ENCODE measurements at places on chromosomes 4 and X.
A peak's percentile ranks its signal among the peaks of the same experiment; 100 is the strongest.

- no peak for DNase-seq
Observed at GRCh38 chr4:77269505-77269904, 112.5 kb downstream of the CCNG2 start.

- no peak for DNase-seq
Observed at GRCh38 chrX:123830309-123830708, 29.5 kb upstream of the XIAP start.

GRCh38 chr4:622071-622995 is 3.0 kb upstream of the PDE6B start:
- DNase-seq, result no peak

DNA sequence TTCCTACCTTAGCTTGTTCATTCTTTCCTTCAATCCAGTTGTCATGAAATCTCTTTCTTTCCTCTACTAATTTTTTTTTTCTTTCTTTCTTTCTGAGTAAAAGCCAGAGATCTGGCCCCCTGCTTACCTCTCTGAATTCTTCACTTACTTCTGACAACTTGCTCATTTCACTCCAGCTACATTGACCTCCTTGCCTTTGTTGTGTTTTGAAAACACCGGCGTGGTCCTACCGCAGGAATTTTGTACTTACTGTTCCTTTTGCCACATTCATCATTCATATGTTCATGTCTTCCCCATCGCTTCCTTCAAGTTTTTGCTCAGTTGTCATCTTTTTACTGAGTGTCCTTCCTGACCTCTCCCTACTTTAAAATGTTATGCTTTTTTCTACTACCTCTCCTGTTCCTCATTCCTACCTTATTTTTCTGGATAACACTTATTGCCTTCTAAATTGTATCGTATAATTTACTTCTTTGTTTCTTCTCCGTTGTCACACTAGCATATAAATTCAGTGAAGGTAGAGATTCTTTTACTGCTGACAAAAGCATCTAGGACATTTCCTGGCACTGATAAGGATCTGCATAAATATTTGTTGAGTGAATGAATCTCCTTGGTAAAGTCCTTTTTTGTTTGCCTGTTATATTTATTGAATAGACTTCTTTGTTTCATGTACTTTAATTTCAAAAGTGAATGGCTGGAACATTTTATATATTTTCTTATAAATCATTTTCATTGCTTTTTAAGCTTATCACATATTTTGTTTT is 74.4 kb downstream of the NFKB1 start:
- DNase-seq, result no peak

DNA sequence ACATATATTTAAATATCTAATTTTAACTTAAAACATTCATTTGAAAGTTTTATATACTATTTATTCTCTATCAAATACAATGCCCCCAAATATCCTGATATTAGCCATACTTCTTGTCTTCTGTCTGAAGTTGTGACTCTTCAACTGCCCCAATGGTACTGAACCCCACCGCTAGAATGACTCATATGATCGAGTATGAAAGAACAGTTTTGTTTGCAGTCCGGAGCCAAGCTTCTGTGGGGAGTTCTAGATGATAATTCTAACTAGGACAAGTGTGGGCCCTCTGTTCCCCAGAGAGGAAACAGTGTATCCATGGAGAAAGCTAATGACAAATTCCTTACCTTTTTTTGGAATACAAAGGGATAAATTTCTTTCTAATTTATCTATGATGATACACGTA is 24.7 kb upstream of the CT47A1 start:
- no peak for DNase-seq

DNA sequence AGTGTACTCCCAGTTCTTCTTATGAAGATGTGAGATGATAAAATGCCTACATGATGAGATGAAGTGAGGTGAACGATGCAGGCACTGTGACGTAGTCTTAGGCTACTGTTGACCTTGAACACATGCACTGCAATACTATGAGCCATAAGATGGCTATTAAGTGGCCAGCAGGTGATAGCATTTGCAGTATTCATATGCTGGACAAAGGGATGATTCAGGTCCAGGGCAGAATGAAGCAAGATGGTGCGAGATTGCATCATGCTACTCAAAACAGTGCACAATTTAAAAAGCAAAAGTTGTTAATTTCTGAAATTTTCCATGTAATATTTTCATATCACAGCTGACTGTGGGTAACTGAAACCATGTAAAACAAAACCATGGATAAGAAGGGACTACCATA is 781.4 kb downstream of the PCDH18 start:
- no peak for DNase-seq

- DNase-seq, result no peak
Observed at GRCh38 chr4:37799941-37800554, 26.4 kb upstream of the PGM2 start.

DNA sequence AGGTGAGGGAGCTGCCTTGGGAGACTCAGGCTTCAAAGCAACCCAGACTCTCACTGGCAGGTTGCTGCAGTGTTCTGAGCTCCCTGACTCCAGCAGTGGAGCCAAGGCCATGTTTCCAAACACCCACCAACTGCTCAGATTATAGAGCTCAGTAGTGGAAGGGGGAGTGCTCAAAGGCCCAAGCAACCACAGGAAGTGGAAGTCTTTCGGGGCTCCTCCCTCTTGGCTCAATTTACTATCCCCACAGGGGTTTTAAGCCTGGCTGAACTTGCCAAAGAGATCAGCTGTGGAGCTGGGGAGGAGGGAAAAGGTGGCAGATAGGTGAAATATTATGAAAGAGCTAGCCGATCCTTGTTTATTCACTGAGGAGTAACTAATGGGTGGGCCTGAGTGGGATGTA is 82.5 kb downstream of the HPRT1 start:
- DNase-seq, result no peak

GRCh38 chr4:36187723-36188333 is 56.5 kb downstream of the ARAP2 start:
- DNase-seq, result no peak

DNA sequence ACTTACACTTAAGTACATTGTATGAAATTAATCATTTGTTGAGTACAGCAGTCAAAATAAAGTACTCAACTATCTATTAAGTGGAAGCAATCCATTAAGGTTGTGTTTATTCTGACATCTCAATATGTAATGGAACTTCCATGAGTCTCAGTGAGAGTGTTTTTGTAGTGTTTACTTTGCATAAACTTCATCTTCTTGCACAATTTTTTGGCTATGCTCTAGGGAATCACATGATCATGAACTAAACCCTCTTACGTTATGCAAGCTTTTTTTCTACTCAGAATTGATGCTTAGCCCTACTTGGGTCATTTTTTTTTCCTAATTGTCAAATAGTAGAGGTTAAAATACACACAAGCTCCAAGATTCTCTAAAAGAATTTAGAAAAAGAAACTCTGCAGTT is 21.1 kb upstream of the PIGA start:
- no peak for DNase-seq

GRCh38 chr4:2296631-2297601 is 35.0 kb upstream of the MXD4 start:
- DNase-seq, result no peak

GRCh38 chr4:101010987-101011386 is 336.3 kb downstream of the PPP3CA start:
- no peak for DNase-seq

- no peak for DNase-seq
Observed at GRCh38 chrX:150361070-150361776, 1.9 kb upstream of the MAMLD1 start.

DNA sequence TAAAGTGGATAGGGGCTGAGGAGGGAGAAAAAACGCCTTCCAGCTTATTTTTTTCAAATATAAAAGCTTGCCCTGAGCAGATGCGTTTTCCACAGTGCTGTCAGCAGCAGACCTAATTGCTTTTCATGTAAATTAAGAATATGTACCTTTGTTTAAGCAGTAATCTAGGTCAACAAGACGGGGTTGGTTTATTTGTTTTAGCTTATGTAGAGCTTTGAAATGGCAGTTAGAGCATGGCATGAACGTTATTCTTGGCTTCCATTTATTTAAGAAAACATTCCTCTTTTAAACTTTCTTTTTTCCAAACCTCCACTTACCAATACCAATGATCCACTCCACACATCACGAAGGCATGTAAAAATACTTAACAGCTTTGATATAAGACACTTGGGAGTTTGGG is 220.3 kb upstream of the TENM3 start:
- no peak for DNase-seq

DNA sequence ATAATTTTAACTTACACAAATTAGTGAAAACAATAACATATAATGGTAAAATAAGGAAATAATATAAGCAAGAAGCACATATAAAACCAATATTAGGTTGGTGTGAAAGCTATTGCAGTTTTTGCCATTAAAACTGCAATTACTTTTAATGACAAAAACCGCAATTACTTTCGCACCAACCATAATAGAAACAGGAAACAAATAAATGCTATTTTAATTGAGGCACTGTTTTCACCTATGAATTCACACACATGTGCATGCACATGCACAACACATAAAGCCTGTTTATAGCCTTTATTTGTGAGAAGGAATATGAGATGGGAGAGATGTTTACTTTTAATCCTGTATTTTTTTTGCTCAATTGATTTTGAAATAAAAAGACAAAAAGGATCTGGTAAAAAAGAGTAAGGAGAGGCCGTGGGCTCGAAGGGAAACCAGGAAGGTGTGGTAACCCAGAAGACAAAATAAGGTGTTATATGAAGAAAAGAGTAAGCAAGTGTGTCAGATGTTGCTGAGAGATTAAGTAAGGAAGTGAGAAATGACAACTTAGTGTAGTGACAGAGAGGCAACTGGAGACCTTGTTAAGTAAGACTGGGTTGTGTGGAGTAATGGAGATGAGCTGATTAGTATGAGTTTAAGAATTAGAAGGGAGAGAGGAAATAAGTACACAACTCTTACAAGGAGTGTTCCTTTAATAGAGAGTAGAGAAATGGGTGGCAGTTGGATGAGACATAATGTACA is 69.0 kb downstream of the KLHL13 start:
- DNase-seq, result no peak

DNA sequence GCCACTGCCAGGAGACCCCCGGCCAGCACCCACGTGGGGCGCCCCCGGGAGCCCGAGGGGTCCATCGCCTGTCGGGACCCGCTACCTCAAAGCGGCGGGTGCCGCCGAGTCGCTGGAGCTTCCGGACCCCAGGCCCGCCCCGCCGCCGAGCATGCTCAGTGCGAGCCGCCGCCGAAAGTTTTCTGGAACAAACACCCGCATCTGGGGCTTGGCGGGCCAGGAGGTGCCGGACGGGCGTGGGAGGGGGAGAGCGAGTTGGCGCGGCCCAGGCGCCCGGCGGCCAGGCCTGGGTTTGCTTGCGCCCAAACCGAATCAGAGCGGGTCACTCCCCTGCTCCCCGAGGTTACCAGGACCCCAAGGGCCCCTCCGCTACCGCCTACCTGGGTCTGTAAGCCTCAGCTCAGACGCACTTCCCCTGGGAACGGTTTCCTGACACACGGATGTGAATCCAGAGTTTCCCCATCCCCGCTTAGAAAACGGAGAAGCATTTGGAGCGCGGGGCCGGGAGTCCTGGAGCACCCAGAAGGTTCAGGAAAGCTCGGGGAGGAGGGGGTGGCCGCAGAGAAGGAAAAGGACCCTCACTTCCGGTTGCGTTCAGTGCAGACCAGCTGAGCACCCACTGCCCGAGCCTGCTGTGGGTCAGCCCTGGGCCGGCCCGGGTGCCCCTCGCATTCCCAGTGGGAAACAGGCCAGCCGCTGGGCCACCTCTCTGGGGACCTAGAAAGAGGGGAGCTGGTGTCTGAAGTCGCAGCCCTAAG is at the start of gene EVC2:
Gene EVC2, minus strand, starts transcription at position 111 of the 758 bp plus-strand sequence. Its CDS starts 46 bp downstream, at position 65.
- no peak for DNase-seq

GRCh38 chrX:15838017-15838416 is 16.6 kb downstream of the AP1S2 start:
- no peak for DNase-seq

DNA sequence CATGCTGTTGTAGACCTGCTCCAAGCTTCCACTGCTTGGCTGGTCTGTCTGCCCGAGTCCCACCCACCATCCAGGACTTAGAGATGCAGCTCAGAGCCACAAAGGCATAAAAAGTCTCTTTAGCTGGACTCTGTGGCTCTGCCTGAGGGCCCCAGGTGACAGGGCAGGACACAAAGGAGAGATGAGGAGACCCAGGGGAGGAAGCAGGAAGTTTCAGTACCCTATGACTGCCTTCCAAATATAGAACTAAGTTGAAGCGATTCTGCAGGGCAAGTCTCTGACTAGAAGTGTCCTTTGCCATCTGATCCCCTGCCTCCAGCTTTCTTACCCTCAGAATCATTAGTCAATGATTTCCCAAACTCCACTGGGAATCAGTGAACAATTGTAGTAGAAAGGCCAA is 11.2 kb upstream of the CXCR3 start:
- no peak for DNase-seq

DNA sequence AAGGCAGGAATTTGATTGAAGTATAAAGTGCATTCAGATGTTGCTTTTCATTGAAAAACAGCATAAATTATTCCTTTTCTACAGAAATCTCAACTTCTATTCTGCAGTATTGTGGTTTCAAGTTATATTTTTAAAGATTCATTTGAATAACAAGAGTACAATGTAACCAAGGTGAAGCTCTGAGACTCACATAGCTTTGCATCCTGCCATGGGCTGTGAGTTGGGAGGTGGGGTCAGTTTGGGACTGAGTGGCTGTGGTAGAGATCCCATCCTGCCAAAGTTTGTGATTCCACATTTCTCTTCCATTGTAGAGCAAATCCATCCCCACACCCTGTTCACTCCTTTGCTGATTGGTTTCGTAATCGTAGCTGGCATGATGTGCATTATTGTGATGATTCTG is 69.2 kb downstream of the KIT start:
- DNase-seq, result no peak

GRCh38 chr4:150096625-150097024 is 18.4 kb downstream of the DCLK2 start:
- DNase-seq, result no peak

DNA sequence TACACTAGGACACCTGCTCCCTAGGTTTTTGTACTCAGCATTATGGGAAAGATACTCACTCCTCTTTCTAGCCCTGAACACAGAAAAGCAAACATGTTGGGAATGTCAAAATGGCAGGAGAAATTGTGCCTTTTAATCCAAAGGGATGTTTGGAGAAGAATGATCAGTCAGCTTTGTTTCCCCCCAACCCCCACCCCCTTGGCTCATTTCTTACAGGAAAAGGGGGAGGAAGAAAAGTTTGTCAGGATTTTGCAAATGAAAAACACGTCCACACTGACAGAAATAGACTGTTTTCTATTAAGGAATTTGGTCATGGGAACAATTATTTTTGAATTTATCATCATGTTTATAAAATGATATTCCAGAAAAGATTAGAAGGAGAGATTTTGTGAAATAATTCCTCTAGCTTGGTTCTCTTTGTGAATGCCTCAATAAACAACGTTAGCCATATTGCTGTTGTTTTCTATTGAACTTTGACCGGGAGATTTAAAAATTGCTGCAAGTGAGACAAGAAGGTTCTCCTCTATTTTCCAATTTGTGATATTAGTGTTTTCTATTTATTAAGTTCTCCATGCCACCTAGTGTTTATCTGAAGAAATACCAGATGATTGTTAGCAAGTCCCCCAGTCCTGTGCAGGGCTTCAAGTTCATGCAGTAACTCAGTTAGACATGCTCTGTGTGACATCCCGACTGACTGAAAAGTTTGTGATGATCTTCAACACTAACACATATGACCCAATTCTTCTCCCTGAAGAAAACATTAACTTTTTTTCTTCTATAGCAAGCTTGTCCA is 31.3 kb upstream of the TFDP3 start:
- DNase-seq, result no peak

GRCh38 chr4:52693492-52693891 is 34.4 kb upstream of the USP46 start:
- DNase-seq, result no peak

GRCh38 chrX:46572340-46572936 is 1.1 kb upstream of the CHST7 start:
- DNase-seq, result peak; percentile 43

GRCh38 chr4:75289914-75290582 is 224.2 kb downstream of the RCHY1 start:
- DNase-seq, result no peak

- DNase-seq, result no peak
Observed at GRCh38 chrX:53084043-53084570, 1.9 kb downstream of the TSPYL2 start.

All from stimulated activated CD8-positive, alpha-beta memory T cell treated with anti-CD3 and anti-CD28 coated beads, Interleukin-15, amount 100 ng/mL, for 48 hours (primary cell).